ENCODE measurements at places on chromosomes 7 and 10.

- no peaks in the 10 kb centered on the region for H3K4me1 ChIP-seq
- H3K4me3 ChIP-seq = peak overlapping the region; percentile 67
- peak; percentile 32 for DNase-seq
- H3K27me3 ChIP-seq = no peaks in the 10 kb centered on the region
- peak overlapping the region; percentile 39 for H3K27ac ChIP-seq
These were observed 554 bp downstream of the CSGALNACT2 start for GRCh38 chr10:43138757-43139241.

DNA sequence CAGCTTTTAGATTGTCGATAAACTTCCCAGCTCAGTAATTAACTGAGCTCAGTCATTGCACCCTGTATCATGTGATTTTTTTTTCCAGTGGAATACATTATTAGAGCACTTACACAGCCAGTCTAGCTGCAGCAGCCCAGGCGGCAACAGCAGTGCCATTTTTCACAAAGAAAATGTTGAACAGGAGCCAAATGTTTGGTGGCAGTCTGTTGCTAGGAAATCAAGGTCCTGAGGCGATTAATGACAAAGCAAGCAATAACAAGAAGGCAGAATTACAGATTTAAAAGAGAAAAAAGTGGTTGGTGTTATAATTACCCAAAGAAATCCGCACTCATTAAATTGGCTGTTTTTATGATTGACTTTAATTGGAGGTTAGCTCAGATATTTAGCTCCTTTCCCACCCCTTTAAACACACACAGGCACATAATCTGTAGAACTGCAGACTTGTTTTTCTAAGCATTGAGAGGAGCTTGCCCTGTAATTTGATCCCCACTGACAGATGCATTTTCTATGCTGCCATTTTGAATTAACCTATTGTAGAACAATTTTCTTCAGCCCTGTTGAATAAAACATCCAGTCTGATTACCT is 267.4 kb downstream of the ADK start:
- peak overlapping the region; percentile 22 for H3K27ac ChIP-seq
- H3K36me3 ChIP-seq = no peaks in the 10 kb centered on the region
- H3K27me3 ChIP-seq = no peaks in the 10 kb centered on the region

GRCh38 chr10:124597846-124598165 is 136.2 kb downstream of the LHPP start:
- no peak overlapping the region for H3K27ac ChIP-seq
- no peak for DNase-seq
- H3K4me3 ChIP-seq = no peak overlapping the region
- no peaks in the 10 kb centered on the region for H3K27me3 ChIP-seq
- H3K4me1 ChIP-seq = no peaks in the 10 kb centered on the region
- no peaks in the 10 kb centered on the region for H3K36me3 ChIP-seq

DNA sequence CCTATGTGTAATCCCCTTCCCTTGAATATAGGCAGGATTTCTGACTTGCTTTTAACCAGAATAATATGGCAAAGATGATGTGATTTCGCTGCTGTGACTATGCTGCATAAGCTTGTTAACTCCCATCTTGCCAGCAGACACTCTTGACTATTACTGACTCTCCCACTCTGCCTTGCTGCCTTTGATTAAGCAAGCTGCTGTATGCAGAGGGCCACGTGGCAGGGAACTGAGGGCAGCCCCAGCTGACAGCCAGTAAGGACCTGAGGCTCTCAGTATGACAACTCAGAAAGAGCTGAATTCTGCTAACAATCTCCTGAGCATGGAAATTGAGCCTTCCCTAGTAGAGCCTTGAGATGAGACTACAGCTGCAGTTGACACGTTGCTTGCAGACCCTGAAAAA is 279.4 kb upstream of the CACNA2D1 start:
- no peaks in the 10 kb centered on the region for H3K36me3 ChIP-seq
- no peak overlapping the region for H3K4me3 ChIP-seq
- peak; percentile 58 for DNase-seq
- no peaks in the 10 kb centered on the region for H3K4me1 ChIP-seq
- H3K27me3 ChIP-seq = no peaks in the 10 kb centered on the region

DNA sequence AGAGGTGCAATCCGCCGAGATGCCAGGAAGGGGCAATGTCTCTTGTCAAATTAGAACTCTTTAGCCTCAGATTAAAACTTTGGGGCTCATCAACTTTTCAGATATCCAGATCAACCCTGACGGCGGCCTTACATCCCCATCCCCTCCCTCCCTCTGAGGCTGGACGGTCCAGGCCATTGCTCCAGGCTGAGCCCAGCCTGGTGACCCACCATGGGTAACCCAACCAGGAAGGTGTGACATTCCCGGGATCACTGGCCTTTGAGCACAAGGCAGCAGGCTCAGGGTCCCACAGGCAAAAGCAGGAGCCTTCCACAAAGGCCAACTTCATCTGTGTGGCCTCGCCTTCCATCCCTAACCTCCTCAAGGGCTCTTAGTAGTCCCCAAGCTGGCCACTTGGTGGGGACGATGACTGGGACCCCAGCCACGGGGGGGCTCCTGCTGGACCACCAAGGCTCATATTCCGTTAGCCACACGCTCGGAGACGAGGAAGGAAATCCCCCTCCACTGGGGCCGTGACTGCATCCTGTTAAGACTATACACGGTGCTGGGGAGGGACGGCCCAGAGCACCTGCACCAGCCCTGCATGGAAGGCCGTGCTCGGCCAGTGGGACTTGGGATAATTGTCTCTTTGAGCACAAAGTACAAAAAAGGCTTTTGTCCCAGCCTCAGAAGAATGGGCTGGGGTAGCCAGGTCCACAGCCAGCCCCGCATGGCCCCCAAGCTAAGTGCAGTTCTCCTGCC is 62.8 kb downstream of the ZRANB1 start:
- no peak overlapping the region for H3K27ac ChIP-seq
- H3K4me3 ChIP-seq = no peak overlapping the region
- H3K36me3 ChIP-seq = peaks cover 9% of the 10 kb centered on the region
- H3K27me3 ChIP-seq = no peaks in the 10 kb centered on the region
- peak; percentile 64 for DNase-seq

DNA sequence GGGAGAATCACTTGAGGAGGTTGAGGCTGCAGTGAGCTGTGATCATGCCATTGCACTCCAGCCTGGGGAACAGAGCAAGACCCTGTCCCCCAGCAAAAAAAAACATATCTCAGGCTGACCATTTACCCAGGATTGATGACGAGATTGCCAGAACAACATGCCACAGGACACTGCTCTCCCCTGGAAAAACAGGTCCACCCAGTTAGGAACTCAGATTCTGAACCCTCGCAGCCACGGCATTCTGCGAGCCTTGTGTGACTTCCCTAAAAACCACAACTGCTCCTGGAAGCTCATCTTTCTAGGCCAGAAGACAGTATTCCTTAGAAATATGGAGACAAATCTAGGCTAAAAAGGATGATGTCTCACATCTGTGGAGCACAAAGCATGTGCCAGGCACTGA is 42.1 kb upstream of the SH2B2 start:
- H3K27ac ChIP-seq = no peak overlapping the region
- H3K4me3 ChIP-seq = no peak overlapping the region

GRCh38 chr10:132395704-132396493 is 1.1 kb upstream of the PWWP2B start:
- H3K27me3 ChIP-seq = no peaks in the 10 kb centered on the region
- H3K4me3 ChIP-seq = no peak overlapping the region
- peaks cover 3% of the 10 kb centered on the region for H3K4me1 ChIP-seq
- DNase-seq = peak; percentile 80
- no peak overlapping the region for H3K27ac ChIP-seq

DNA sequence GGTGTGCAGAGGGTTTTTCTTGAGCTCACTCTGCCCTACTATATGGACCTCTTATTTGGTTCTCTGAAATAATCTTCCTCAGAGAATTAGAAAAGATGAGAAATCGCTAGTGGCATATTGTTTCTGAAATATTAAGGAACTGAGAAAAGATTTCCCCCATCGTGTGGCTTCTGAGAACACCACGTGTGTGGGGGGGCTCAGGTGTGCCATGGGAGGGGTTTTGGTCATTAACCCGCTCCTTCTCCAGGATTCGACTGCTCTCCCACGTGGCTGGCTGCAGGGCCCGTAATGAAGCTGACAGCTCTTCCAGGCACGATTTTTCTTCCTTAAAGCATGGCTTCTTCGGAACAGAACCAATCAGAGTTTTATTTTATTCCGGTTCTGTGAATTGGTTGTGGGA is 67.7 kb downstream of the XRCC2 start:
- no peak for DNase-seq
- H3K27ac ChIP-seq = no peak overlapping the region
- H3K36me3 ChIP-seq = no peaks in the 10 kb centered on the region

GRCh38 chr10:60883187-60883586 is 60.8 kb downstream of the RHOBTB1 start:
- H3K4me1 ChIP-seq = no peaks in the 10 kb centered on the region
- H3K27ac ChIP-seq = no peak overlapping the region
- no peaks in the 10 kb centered on the region for H3K36me3 ChIP-seq
- peak; percentile 56 for DNase-seq

- H3K27ac ChIP-seq = no peak overlapping the region
- no peaks in the 10 kb centered on the region for H3K27me3 ChIP-seq
- no peak for DNase-seq
- no peaks in the 10 kb centered on the region for H3K4me1 ChIP-seq
- H3K4me3 ChIP-seq = no peak overlapping the region
These were observed 306.4 kb upstream of the FZD1 start for GRCh38 chr7:90957883-90958282.

DNA sequence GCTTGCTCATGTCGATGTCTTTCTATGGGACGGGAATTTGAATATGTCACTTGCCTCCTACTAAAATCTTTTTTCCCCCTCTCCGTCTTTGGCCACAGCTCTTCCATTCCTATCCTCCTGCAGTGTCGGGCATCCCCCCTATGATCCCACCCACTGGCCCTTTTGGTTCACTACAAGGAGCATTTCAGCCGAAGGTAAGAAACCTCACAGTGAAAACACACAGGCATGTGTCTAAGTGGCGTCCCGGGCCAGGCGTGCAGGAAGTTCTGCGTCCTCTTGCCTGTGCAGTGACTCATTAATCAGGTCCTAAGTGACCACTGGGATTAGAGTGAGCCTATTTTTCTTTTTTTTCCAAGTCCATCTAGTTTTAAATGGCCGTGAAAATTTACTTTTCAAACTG is 360.5 kb upstream of the GALNT17 start:
- H3K36me3 ChIP-seq = peaks cover 2% of the 10 kb centered on the region
- peak; percentile 19 for DNase-seq
- no peak overlapping the region for H3K4me3 ChIP-seq
- H3K4me1 ChIP-seq = no peaks in the 10 kb centered on the region

- no peaks in the 10 kb centered on the region for H3K36me3 ChIP-seq
- no peaks in the 10 kb centered on the region for H3K4me1 ChIP-seq
- H3K4me3 ChIP-seq = no peak overlapping the region
- H3K27me3 ChIP-seq = no peaks in the 10 kb centered on the region
- DNase-seq = no peak
These were observed 136.7 kb downstream of the KIF20B start for GRCh38 chr10:89838044-89838615.
